ENCODE measurements at places on chromosomes 3 and 15. TPM values are rescaled to one million over a fixed set of nuclear protein-coding genes. Genes with fewer than 3 reads are reported as not detected.

Gene GRK7
- polyA plus RNA-seq, result 0.21 TPM

Gene CKMT1B
- 91.5 TPM for polyA plus RNA-seq

Gene PEX11A
- polyA plus RNA-seq, result 12.7 TPM

Gene NOX5
- 0.22 TPM for polyA plus RNA-seq

Gene FAM107A
- polyA plus RNA-seq, result 55.5 TPM

Gene GATA2
- 4.1 TPM for polyA plus RNA-seq

Gene CKMT1A
- polyA plus RNA-seq, result 54.7 TPM

Gene IL16
- polyA plus RNA-seq, result 4.9 TPM

Gene CCDC54
- not detected for polyA plus RNA-seq

Gene TUBGCP4
- polyA plus RNA-seq, result 28.9 TPM

Gene GMNC
- polyA plus RNA-seq, result 1.8 TPM

Gene CCR4
- polyA plus RNA-seq, result 0.17 TPM

Gene FETUB
- polyA plus RNA-seq, result 0.11 TPM

Gene MME
- 5.8 TPM for polyA plus RNA-seq

Gene CCDC33
- 2.3 TPM for polyA plus RNA-seq

Gene CPNE9
- 5.3 TPM for polyA plus RNA-seq

Gene TMEM158
- 19.2 TPM for polyA plus RNA-seq

Gene B3GNT5
- 17.8 TPM for polyA plus RNA-seq

Gene ANKDD1A
- 12.1 TPM for polyA plus RNA-seq

Gene IRAK2
- polyA plus RNA-seq, result 4.8 TPM

Gene KBTBD13
- polyA plus RNA-seq, result 0.08 TPM

Gene NTRK3
- polyA plus RNA-seq, result 68.1 TPM

Gene SAXO2
- polyA plus RNA-seq, result 8.6 TPM

Gene CHDH
- 10.2 TPM for polyA plus RNA-seq

Gene SEC11A
- 125 TPM for polyA plus RNA-seq

Gene CD200
- polyA plus RNA-seq, result 99.5 TPM

Gene LINGO1
- polyA plus RNA-seq, result 149 TPM

Gene MELTF
- polyA plus RNA-seq, result 9.4 TPM

Gene KLF15
- polyA plus RNA-seq, result 26.9 TPM

Gene IGSF10
- polyA plus RNA-seq, result 6.0 TPM

Gene UNC13C
- 8.3 TPM for polyA plus RNA-seq

Gene ZNF717
- polyA plus RNA-seq, result 10.7 TPM

Gene GPR149
- 1.5 TPM for polyA plus RNA-seq

Gene TNNC1
- polyA plus RNA-seq, result 6.1 TPM

Gene FGF7
- 4.2 TPM for polyA plus RNA-seq

Gene CHRNA5
- polyA plus RNA-seq, result 2.6 TPM

Gene TEX55
- polyA plus RNA-seq, result not detected

Gene VGLL3
- polyA plus RNA-seq, result 2.8 TPM

Gene C3orf49
- polyA plus RNA-seq, result 1.3 TPM

Gene ADIPOQ
- 0.08 TPM for polyA plus RNA-seq

Gene UCN2
- polyA plus RNA-seq, result 0.32 TPM

Gene SCN11A
- 0.86 TPM for polyA plus RNA-seq

Gene NR2C2
- 56.3 TPM for polyA plus RNA-seq

Gene STRA6
- polyA plus RNA-seq, result 14.8 TPM

Gene GCNT3
- 1.1 TPM for polyA plus RNA-seq

Gene DGKG
- polyA plus RNA-seq, result 10.2 TPM

Gene SNTN
- polyA plus RNA-seq, result 0.55 TPM

Measured in spinal cord (tissue), 10 donors.